MCF 10A (cell line): ENCODE measurements at places on chromosomes 11 and 22. TPM values are rescaled to one million over a fixed set of nuclear protein-coding genes. Genes with fewer than 3 reads are reported as not detected.
A peak's percentile ranks its signal among the peaks of the same experiment; 100 is the strongest.

GRCh38 chr11:68142028-68142412 is 20.8 kb upstream of the CHKA start:
- peaks cover 13% of the 10 kb centered on the region for H3K27me3 ChIP-seq
- H3K4me3 ChIP-seq, result no peak overlapping the region
- H3K27ac ChIP-seq, result no peak overlapping the region
- H3K36me3 ChIP-seq, result peaks cover 7% of the 10 kb centered on the region
- peaks cover 19% of the 10 kb centered on the region for H3K4me1 ChIP-seq
- no peak for DNase-seq

DNA sequence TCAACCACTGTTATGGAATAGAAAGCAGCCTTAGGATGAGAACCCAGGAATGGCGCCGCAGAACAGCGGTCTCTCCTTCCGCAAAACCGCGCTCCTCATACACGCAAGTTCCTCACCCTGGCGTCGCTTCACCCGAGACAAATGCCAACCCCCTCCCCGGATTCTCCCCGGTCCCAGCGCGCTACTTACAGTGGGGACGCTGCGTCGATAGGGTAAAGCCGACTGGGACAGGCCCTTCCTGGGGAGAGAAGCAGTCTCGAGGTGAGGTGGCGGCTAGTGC is 287 bp downstream of the RPS13 start:
- DNase-seq, result no peak
- peaks cover 58% of the 10 kb centered on the region for H3K36me3 ChIP-seq
- peaks cover 27% of the 10 kb centered on the region for H3K4me1 ChIP-seq
- H3K27ac ChIP-seq, result peak overlapping the region; percentile 99

The OR10A2 gene
- not detected in 2 replicates for total RNA-seq

The ROBO4 gene
- 10.6 and 14.2 TPM in 2 replicates for total RNA-seq

The BIK gene
- total RNA-seq, result 7.3 and 10.0 TPM in 2 replicates

The LDLRAD3 gene
- 39.2 and 55.7 TPM in 2 replicates for total RNA-seq

The KCTD21 gene
- total RNA-seq, result 10.2 and 11.3 TPM in 2 replicates
